ENCODE measurements at places on chromosomes 6 and 20.

DNA sequence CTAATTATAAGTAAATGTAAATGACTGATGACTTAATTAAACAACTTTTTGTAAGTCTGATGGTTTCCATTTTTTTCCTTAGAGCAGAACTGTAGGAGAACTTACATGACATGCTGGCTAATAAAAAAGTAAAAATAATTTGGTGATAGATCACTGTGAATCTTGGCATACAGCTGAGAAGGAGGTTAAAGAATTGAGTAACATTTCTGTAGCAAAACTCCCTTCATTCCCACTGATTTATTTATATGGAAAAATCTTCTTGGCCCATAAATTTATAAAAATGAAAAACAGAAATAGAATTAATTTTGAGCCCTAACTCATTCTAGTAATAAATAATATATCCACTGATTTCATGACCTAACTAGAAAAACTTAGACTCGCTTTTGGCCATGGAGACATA, 48.1 kb downstream of the SLC22A3 start:
- DNase-seq, result no peak

- DNase-seq, result no peak
Measured at GRCh38 chr6:135018941-135019340, 35.7 kb downstream of the HBS1L start.

GRCh38 chr6:85163156-85164080, 286.5 kb upstream of the NT5E start:
- DNase-seq, result no peak

- DNase-seq, result no peak
Measured at GRCh38 chr6:54719633-54720032, 126.9 kb upstream of the FAM83B start.

DNA sequence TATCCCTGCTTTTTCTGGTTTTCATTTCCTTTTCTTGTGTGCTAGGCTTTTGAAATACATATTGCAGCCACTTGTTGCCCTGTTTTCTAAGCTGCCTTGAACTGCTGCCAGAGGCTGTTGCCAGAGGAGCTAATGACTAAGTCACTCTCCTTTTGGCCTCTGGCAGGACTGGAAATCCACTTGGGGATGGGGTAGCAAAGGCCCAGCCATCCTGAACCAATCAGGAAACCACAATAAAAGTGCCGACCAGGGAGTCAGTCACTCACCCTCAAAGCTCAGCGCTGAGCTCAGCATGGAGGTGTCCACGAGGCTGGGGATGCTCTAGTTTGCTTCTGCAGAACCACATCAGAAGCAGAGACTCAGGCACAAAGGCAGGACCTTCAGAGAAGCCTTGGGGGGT, 813.0 kb downstream of the DHX35 start:
- DNase-seq, result no peak

GRCh38 chr20:50513169-50514034, 3.2 kb downstream of the PTPN1 start:
- DNase-seq, result no peak
